ENCODE measurements at places on chromosomes 3 and 15.
A peak's percentile ranks its signal among the peaks of the same experiment; 100 is the strongest.

DNA sequence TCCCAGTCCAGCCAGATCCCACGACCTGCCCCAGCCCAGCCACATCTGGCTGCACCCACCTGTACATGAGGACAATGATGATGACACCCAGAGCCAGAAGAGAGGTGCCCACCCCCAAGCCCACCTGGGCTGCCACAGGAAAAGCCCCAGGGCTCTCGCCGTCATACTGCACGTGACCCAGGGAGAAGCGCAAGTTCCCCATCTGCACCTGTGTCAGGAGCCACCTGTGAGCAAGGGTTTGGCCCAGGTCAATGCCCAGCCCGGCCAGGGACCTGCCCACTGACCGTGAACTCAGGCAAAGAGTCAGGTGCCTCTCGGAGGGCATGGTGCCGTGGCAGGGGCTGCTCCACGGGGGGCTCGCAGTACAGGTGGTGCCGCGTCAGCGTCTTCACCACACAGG lies 16.3 kb downstream of the PLXNB1 start:
- no peak for DNase-seq

DNA sequence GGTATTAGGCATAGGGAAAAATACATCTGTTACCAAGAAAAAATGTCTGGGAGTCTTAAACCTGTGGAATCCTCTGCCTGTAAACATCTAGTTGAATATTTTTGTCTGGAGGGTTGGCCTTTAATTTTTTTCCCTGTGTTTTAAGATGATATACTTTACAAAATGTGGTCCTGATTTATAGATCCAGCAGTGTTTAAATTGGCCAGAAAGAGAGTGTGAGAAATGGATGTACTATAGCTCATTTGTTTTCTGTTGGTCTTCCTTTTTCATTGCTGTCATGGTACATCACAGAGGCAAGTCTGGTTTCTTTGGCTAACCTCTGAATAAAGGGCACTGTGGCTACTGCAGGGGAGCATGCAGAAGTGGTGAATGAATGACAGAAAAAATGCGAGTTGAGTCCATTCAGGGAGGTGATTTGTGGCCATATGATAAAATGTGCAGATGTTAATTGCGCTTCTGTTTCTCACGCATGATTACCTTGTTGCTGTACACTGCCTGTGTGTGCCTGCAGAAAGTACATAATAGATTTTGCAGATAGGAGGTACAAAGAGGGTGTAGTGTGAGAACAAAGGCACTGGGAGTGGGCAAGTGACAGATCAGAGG lies 150.0 kb downstream of the NFKBIZ start:
- DNase-seq = no peak

GRCh38 chr3:16801698-16802097 lies 83.1 kb upstream of the PLCL2 start:
- DNase-seq = peak; percentile 52

DNA sequence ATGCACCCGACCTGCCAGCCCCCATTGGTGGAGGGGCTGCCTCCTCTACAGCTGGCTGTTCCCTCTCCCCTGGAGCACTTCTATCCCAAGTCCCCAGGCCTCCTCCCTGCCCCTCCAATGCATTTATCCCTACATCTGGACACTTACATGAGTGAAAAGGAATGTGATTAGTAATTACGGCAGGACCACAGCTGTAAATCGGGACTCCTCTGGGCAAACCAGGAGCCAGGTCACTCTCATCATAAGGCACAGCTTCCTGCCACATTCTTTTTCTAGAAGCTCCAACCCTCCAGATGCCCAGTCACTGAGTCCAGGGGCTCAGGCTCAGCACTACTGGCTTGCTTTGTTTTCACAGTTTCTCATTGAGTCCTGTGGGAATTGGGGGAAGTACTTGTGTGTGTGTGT lies 54.3 kb downstream of the IL20RB start:
- peak; percentile 47 for DNase-seq

DNA sequence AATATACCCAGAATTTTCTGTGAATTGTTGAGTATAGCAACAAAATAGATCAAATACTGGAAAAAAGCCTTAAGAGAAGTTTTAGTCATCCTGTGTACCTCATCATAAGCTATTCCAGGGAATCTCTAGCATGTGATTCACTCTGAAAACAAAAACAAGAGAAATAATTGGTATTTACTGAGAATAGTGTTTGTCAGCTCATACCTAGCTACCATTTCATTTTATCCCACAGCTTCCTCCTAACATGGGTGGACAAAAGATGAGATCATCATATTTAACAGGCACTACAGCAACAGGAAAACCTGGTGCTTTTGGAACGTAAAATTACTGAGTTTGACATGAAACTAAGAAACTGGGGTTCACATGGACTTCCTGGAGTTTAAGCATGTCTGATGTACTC lies 753.5 kb upstream of the NECTIN3 start:
- no peak for DNase-seq

DNA sequence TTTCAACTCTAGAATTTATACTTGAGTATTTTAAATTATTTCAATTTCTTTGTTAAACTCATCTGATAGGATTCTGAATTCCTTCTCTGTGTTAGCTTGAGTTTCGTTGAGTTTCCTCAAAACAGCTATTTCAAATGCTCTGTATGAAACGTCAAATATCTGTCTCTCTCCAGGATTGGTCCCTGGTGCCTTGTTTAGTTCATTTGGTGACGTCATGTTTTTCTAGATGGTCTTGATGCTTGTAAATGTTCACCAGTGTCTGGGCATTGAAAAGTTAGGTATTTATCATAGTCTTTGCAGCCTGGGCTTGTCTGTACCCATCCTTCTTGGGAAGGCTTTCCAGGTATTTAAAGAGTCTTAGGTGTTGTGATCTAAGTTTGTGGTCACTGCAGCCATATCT lies 151.1 kb downstream of the KCNAB1 start:
- DNase-seq = no peak

- no peak for DNase-seq
These were observed 505.1 kb downstream of the CNTN4 start for GRCh38 chr3:2603692-2604289.

DNA sequence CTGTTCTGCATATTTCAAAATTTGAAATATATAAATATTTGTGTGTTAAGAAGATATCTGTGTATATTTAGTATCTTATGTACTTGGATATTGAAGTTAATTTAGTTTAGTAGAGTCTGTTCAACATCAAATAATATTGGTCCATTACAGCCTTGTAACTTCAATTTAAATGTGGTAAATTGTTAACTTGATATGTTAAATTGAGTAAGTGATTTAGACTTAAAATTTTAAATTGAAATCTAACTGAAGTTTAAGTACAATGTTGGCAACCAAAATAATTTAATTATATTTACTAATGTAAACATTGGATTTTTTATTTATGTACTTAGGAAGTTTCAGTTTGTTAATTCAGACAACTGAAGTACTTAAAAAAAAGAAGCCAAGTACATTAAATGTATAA lies 343.9 kb upstream of the DNAJC19 start:
- DNase-seq = no peak

DNA sequence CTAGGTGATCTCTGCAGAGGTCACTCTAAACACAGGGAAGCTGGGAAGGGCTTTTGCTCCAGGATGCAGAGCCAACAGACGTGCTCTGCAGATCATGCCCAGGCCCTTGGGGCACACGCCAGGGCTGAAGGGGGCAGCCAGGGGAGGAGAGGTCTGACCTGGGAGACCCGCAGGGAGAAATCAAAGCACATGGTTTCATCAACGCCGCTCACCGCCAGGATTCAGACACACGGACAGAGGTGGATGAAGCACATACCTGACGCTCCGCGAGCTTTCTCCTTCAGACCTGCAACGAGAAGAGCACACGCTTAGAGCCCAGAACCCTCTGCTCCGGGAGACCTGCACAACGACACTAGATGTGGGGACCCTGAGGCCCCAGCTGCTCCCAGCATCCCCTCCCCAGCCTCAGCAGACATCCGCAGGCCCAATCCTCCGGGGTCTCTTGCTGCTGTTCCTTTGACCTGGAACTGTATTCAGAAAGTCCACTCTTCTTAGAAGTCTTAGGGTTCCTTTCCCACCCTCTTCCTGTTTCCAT lies 90.7 kb upstream of the IQSEC1 start:
- DNase-seq = no peak

DNA sequence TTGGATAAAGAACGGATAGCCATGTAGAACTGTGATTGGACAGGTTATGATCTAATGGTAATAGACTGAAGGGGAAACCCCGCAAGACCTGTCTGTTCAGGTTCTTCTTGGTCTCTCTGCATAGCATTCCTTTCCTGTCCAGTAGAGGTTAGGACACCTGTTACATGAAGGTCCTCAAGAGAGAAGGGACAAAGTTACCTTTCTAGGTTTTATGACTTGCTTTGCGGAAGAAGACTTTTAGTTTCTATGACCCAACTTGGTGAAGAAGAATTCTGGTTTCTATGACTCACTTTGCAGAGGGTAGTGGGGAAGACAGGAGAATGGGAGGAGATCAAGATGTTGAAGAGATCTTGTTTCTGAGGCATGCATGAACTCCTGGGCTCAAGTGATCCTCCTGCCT lies 97.9 kb upstream of the C3orf80 start:
- no peak for DNase-seq

DNA sequence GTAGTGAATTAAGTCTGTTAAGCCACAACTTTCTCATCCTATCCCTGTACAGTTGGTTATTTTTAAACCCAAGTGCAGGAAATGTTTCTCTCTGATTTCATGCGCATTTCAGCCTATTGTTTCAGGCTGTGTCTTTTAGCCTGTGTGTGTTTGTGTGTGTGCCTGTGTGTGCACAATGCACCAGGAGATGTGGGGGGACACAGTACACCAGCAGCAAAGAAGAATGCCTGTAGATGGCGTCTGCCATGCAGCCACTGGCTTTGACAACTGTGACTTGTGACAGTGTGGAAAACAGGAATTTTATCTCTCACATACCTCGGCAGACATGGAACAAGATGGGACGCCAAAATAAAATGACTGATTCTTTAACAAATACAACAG lies 43.6 kb upstream of the PLXNA1 start:
- no peak for DNase-seq

DNA sequence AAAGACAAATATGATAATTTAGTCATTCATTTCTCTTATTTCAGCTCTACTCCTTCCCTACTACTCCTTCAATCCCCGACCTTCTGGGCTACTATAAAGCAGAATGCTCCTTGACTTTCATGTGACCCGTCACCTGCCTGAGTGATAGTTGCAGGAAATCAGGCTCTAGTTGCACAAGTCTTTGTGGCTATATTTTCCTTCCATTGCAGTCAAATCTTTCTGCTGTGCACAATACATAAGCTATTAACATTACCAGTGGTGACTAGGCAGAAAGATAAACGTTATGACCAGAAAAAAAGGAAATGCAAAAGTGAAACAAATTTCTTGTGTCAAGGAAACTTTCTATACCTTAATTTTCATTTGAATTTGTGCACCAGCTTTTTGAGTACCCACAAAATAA lies 2.3 kb downstream of the SUCNR1 start:
- DNase-seq = no peak

- DNase-seq = no peak
These were observed 82.9 kb upstream of the BOC start for GRCh38 chr3:113128386-113129015.

GRCh38 chr3:186277268-186277909 lies 84.6 kb downstream of the DGKG start:
- peak; percentile 56 for DNase-seq

DNA sequence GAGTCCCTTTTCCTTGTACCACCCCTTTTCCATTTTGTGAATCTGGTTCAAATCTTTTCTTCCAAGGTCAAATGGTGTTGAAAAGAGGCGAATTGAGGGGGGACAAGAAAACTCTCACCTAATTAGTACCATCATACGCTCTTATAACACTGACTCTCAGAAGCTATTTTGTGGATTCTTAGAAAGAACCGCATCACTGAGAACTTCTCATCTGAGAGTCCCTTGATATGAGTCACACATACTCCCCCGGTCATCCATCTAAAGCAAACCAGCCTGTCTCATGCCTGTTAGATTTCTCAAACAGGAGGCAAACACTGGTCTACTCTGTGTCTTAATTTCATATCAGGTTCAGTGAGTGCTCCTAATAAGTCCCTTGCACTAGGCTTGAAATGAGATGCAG lies 76.5 kb upstream of the SPRED1 start:
- DNase-seq = no peak

GRCh38 chr3:24508423-24508839 lies 13.8 kb upstream of the THRB start:
- peak; percentile 26 for DNase-seq

DNA sequence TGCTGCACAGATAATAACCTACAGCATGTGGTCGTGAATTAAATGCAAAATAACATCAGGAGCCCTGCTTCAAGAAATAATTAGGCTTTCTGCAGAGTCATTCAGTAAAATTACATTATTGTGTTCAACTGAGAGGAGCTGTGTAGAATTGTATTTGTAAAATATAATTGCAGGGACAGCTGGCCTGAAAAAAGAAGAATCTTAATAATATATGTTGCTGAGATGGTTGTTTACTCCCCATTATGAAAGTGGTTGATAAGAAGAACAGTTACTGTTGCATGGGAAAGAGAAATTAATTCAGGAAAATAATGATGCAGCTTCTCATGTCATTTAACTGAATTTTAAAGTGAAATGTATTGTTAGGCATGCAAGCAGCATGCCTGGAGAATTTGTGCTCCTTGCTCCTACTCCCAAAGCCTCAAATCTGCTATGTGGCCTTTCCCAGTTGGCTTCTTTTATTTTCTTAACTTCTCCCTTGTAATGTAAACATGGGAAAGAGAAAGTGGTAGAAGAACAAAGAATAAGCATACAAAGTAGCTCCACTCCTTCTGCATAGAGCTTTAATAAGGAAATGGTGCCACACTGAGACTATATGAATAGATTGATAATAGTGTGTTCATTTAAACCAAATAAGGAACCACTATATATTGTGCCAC lies 100.1 kb downstream of the VGLL3 start:
- no peak for DNase-seq

DNA sequence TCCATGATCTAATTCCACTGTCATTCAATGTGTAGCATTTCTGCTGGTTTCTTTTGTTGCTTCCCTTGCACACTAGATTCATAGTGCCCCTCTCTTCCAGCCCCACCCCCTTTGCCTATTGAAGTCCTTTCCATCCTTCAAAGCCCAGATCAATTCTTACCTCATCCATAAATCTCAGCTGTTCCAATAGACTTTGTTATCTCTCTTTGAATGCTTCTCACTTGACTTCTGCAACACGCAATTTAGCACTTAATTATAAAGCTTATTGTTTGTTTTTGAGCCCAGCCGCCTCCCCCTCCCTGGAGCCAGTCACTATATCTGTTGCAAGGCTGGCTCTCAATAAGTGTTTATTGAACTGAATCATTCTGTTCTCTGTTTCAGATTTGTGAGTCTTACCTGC lies 174.6 kb upstream of the TBL1XR1 start:
- no peak for DNase-seq

- DNase-seq = peak; percentile 15
These were observed 977.6 kb downstream of the MCTP2 start for GRCh38 chr15:95208988-95209387.

DNA sequence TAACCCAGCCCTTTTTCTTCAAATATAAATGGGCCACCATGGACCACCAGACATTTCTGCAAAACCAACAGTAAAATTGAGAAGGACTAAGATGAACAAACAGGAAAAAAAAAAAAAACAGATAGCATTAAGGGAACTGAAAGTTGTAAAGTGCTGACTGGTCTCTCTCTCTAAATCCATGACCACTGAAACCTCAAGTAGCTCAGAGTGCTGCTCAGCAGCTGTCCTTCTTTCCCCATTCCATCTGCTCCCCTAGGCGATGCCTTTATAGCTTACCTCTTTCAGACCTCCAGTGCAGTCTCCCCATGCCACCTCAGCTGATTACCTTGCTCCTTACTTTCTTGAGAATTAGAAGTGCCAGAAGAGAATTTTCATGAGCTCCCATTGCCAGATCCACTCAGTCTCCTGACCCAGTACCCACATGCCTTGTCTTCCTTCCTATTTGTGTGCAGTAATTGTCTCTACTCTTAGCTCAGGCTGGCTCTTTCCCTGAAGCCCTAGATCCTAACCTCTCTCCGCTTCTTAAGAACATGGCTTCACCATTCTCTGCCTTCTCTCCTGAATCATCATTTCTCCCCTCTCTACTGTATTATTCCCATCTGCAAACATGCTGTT lies 23.9 kb upstream of the XIRP1 start:
- DNase-seq = no peak
